ENCODE measurements at places on chromosomes 11 and 22.

GRCh38 chr11:9710852-9711251 is 47.0 kb downstream of the SWAP70 start:
- DNase-seq: no peak

- no peak for DNase-seq
Measured at GRCh38 chr22:18130699-18131429, 19.1 kb upstream of the USP18 start.

GRCh38 chr11:68373189-68373814 is 60.9 kb downstream of the LRP5 start:
- no peak for DNase-seq

DNA sequence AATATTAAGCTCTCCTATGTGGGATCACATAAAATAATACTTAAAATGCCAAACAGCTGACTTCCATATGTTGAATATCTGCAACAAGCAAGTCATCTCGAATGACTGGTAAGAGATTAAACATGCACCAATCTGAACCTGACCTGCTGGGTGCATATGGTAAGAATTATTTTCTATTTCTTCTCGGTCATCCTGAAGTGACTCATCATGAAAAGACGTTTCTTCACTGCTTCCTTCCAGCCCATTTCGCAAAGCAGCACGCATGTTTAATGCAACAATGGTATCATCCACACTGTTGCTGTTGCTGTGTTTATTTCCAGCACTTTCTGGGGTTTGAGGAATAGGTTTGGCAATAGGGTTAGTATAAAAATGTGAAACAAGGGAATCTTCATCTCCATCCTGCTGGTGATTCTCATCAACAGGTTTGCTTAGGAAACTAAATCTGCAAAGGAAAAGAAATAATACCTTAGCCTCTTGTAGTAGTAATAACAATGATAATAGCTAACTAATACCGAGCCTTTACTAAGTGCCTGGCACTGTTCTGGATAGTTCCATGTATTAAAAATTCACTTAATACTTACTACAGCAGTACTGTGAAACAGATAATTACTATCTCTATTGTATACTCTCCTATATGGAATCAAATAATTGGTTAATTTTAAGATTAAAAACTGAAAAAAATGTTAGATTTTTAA is 52.0 kb upstream of the CHRNA10 start:
- DNase-seq: no peak

DNA sequence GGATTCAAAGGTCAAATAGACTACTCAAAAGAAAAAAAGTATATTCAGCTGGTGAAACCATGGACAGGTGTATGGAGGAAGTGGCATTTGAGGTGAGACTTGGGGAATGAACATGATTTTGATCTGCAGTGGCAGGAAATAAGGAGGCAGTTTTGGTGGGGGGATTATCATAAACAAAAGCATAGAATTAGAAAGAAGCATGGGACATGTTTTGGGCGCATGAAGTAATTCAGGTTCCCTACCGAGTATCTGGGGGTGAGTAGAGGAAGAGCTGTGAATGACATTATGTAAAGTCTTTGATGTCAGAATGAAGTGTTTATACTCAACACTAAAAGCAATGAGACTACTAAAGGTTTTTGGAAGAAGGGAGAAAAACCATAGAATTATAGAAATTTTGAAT is 3.1 kb downstream of the CLMP start:
- no peak for DNase-seq

GRCh38 chr11:28491431-28491830 is 383.2 kb downstream of the METTL15 start:
- DNase-seq: no peak

DNA sequence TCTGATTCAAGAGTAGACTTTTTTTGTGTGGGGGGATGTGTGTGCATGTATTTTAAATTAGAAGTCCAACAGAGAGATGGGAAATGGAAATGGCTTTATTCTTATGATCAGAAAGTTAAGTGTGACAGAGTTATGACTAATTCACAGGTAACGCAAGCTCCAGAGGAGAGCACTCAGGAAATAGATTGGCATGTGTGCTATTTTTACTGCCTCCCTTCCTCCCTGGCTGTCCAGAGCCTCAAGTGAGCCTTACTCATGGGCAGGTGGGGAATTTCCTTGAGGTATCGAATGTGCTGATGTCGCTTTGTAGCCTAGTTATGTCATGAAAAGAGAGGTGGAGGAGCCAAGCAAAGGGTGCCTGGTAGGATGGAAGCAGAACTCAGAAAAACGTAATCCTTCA is 70.3 kb upstream of the BDNF start:
- no peak for DNase-seq

DNA sequence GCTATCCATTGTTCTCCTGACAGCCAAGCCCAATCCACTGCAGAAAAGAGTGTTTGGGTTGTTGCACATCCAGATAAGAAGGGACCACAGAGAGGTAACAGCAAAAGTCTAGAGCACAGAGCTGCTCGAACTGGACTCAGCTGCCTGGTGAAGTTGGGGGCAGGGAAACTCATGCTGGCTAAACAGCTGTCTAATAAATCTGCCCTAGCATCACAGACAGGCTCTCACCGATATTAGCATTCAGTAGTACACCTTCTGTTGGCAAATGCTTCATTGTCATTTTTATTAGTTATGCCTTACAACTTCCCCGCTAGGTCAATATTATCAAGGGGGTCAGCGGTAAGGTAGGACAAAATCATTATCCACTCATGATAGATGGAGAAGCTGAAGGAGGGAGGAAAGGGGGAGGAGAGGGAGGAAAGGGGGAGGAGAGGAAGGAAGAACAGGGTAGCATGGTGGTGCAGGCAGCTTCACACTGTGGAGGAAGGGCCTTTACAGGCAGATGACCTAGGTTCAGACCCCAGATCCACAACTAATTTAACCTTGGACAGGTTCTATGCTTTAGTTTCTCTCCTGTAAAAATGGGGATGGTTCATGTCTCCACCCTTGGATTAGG is 102.7 kb downstream of the LARGE1 start:
- no peak for DNase-seq

GRCh38 chr22:19766240-19766510 is 5.6 kb downstream of the TBX1 start:
- no peak for DNase-seq

- peak; percentile 45 for DNase-seq
Measured at GRCh38 chr11:61679893-61680621, at the start of gene DAGLA. Gene DAGLA (plus strand): TSS chr11:61680391. CDS start chr11:61720156, 39,765 bp downstream.

DNA sequence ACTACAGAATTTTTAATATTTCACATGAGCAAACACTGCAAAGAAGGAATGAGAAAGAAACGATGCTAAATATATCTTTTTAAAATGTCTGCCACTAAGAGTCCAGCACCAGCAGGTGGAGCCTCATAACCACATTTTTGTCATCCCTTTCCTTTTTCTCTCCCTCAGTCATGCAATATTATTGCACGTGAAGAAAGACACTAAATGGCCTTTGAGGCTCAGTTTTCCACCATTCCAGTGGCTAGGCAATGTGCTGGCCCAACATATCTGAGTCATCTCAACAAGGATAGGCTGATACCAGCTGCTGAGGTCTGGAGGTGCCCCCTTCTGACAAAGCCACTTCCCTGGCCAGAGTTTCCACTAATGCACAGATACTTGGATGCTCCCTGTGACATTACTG is 1.8 kb downstream of the ALKBH8 start:
- DNase-seq: peak; percentile 62
